ENCODE measurements at places on chromosomes 2 and 18.

GRCh38 chr18:66895631-66896030 is 291.7 kb upstream of the CDH19 start:
- no peak for DNase-seq

DNA sequence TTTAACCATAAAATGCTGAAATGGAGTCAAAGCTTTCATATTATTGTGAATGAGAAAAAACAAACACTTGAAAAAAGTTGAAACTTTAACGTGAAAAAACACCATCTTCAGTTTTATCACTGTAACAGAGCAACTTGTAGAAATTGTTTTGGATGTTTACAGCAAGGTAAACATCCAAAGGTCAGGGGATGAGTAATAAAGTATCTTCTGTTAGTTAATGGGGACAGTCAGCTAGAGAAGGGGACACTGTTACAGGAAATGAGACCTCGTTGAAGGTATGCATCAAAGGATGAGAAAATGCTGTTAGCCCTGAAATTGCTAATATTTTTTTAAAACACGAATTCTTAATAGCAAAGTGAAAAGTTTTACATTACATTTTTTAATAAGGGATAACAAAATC is 2.9 kb downstream of the RHBDD1 start:
- DNase-seq: no peak

DNA sequence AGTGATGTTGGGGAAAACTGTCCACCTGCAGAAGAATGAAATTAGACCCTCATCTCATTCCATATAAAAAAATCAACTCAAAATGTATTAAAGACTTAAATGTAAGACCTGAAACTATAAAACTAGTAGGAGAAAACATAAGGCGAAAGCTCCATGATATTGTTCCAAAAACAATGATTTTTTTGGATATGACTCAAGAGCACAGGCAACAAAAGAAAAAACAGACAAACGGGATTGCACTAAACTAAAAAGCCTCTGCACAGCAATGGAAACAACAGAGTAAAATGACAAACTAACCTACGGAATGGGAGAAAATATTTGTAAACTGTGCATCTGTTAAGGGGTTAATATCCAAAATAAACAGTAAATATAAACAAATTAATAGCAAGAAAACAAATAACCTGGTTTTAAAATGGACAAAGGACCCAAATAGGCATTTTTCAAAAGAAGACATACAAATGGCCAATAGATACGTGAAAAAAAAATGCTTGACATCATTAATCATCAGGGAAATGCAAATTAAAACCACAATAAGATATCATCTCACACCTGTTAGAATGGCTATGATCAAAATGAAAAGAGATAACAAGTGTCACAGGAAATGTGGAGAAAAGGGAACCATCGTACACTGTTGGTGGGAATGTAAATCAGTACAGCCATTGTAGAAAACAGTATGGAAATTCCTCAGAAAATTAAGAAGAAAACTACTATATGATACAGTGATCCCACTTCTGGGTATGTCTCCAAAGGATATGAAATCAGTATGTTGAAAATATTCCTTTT is 26.6 kb downstream of the LRRFIP1 start:
- no peak for DNase-seq

GRCh38 chr2:216653931-216654365 is 20.7 kb downstream of the IGFBP2 start:
- DNase-seq: no peak

DNA sequence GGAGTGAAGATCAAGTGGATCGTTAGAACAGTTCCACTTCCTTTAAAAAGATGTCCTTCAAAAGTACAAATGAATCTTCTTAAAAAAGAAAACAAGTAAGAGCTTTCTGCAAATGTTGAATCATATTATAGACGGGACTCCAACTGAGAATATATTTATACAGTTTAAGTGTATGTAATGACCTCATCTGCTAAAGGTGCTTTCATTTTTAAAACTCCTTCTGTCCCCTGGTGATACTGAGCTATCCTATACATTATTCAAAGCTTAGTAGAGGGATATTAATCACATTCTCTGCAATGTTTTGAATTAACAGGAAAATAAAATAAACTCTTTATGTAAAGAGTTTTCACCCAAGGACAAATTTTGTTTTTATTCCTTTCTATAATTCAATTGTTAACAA is 420.7 kb upstream of the SLC8A1 start:
- DNase-seq: no peak

DNA sequence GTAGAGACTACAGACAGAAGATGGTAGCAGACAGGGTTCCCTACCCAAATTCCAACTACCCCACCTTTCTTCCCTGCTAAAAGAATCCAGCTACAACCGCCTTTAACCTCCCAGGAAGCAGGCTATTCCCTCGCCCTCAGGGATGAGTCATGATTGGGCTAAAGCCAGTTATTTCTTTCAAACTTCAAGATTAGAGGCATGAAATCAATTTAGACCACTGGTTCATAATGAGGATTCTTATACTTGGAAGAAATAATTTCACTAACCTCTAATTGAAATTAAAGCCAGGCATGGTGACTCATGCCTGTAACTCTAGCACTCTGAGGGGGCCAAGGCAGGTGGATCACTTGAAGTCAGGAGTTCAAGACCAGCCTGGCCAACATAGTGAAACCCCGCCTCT is 20.0 kb downstream of the TRIP12 start:
- no peak for DNase-seq

GRCh38 chr2:200258881-200259576 is 47.5 kb upstream of the SPATS2L start:
- no peak for DNase-seq

- DNase-seq: no peak
Observed at GRCh38 chr2:406231-406630, 118.3 kb upstream of the ALKAL2 start.

DNA sequence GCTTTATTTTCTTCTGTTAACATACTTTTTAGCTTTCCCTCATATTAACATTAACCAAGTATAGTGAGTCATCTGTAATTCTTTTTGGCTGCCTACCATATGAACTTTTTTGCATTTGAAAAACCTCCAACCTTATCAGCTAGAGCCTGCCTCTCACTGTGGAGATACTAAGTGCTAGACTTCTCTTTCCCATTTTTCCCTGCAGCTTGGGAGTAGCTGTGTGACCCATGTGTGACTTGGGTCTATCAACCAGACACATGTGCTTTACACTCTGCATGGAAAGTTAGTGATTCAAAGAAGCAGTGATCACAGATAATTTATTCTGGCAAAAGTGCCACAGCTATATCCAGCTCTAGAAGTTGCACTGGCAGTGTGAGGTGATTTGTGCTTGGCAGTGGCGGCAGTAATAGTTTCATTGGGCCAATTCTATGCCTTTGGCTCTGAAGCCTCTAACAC is 36.3 kb downstream of the PREPL start:
- DNase-seq: no peak

GRCh38 chr2:223368481-223368880 is 233.7 kb downstream of the SCG2 start:
- no peak for DNase-seq

DNA sequence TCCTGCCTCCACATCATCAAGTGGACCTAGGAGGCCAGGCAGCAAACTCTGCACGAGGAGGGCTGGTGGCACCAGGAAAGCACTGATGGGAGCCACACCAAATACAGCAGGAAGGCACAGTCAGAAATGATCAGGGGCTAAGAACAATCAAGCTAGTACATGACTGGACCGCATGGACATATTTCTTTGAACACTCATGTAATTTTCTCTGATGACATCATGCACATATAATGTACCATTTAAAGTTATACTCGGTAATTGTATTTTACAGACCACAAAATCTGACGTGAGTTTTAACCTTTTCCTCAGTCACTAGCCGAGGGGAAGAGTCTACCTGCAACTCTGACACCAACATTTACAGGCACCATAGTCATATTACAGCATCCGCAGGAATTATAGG is 76.7 kb downstream of the XDH start:
- DNase-seq: no peak

DNA sequence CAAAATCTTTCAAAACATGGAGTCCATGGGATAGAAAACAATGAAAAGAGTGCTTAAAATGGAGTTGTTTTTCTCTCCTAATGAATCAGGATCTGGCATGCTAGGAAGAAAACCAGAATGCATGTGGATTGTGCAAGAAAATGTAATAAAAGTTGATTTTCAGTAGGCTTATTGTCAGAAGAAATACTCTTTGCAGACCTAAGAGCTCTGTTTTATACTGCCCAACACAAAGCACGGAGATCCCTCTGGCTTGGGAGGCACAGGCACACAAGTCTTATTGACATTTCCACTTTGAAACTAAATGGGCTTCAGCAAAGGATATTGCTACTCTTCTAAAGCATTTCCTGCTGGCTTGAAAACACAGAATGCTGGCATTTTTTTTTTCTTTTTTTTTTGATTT is 15.5 kb upstream of the DAPL1 start:
- DNase-seq: no peak

DNA sequence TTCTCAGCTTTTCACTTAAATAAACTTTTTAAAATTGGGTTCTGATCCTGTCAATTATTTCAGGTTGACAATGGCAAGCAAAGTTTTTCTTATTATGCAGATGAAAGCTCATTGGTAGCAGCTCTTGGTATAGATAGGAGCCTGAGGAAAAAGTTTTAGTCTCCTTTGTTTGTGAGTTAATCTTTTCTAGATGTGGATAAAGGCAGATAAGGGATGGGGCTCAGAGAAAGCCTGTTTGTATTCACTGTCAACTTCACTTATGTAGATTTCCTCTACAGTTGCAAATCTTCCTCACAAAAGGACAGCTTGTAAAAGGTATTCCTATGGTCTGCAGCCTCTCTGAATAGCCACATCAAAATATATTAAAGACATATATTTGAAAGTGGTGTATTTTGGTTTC is 224.5 kb upstream of the SPOPL start:
- no peak for DNase-seq

DNA sequence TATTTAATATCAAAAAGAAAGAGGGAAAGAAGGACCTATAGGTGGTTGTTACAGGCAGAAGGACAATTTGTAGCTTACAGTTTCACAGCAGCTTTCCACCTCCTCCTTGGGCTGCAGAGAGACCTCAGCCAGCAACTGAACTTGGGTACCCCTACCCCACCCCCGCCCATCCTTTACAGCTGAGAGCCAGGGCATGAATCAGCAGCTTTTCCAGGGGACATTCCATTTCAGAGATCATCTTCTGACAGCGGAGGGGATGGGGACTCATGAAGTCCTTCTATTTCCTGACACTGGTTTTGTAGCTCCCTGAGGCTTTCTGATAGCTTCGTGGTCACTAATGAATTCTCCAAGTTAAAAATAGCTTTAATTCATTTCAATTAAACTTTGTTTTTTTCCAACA is 96.4 kb downstream of the ITGB1BP1 start:
- DNase-seq: no peak

DNA sequence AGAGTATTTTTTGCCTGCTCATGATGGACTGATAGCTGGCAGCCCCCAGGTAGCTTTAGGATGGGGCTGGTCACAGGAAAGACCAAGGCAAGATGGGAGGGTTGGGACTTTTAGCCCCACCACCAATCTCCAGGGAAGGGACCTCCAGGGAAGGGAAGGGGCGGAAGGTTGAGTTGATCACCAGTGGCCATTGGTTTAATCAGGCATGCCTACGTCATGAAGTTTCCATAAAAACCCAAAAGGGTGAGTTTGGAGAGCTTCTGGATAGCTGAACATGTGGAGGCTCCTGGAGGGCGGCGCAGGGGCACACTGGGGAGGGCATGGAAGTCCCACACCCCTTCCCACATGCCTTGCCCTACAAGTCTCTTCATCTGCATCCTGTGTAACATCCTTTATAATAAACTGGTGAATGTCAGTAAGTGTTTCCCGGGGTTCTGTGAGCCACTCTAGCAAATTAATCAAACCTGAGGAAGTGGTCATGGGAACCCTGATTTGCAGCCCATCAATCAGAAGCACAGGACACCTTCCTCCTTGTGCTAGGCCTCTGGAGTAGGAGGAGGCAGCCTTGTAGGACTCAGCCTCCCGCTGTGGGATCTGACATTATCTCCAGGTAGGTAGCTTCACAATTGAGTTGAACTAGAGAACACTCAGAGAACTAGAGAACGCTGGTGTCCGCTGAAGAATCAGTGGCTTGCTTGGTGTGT is 30.3 kb downstream of the RAB31 start:
- no peak for DNase-seq

GRCh38 chr2:174248187-174248997 is at the start of gene OLA1:
Gene OLA1 (minus strand): TSS chr2:174248532. CDS start chr2:174246815, 1,717 bp downstream.
- DNase-seq: peak; percentile 97

- DNase-seq: peak; percentile 64
Observed at GRCh38 chr2:126971481-126972278, 73.0 kb downstream of the TEX51 start.

GRCh38 chr2:101779656-101780055 is 82.1 kb downstream of the MAP4K4 start:
- no peak for DNase-seq

DNA sequence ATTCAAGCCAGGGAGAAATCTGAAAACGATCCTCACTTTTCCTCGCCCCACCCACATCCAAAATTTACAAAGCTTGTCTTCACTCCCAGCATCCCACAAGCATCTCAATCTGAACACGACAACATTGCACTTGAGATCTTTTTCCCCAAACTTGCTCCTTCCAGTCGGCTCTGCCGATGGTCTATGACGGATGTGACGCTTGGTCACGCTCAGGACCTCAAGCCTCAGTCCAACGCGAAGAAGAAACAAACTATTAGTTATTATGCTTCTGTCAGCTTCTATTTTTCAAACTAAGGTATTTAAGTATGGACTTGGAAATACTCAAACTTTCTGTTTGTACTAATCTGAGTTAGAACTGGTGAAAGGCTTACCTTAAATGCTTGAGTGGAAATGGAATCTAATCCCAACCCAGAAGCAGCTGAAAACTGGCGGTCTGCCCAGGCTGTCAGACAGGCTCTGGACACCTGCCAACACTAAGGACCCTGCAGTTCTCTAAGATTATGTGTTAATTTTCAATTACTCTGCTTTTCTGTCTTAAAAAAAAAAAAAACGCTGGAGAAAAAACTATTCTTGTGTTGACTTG is 132.1 kb upstream of the DNMT3A start:
- DNase-seq: no peak

DNA sequence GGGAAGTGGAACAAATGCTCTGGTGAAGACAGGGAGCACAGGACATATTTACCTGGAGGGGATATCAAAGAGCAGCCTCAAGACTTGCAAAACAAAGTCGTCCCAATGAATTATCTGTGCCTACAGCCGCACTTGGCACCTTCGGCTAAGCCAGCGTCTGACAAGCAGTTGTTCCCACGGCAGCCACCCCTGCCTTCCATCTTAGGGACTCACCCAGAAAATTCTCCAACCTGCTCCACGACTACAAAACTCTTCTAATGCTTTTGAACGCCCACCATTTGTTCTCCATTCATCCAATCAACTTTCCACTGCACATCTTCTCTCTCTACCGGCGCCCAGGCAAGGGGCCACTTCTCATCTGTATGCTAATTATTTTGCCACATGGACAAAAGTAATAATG is 7.0 kb downstream of the MYT1L start:
- no peak for DNase-seq

GRCh38 chr2:68320118-68320641 is 431 bp upstream of the CNRIP1 start:
- no peak for DNase-seq

GRCh38 chr18:37328946-37329719 is 236.5 kb downstream of the CELF4 start:
- DNase-seq: no peak

DNA sequence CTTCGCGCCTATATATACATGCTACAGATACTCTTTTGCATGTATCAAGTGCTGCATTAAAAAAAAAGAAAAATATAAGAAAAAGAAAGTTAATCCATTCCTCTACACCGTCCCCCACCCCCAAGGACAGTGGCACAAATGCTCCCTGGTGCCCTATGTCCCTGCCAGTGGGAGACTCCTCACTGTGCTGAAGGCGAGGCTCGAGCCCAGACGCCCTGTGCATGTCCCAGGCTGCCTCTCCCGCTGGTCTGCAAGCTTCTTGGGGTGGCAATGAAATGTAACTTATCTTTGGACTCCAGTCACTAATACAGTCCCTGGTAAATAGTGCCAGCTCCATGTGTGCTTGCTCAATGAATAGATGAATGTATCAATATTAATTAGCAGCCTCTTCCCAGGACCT is 185.6 kb upstream of the SMAD2 start:
- no peak for DNase-seq

Data from stimulated activated CD4-positive, alpha-beta T cell treated with anti-CD3 and anti-CD28 coated beads, TNF-alpha, amount 100 ng/mL, for 24 hours (primary cell).